ENCODE measurements at places on chromosomes 6 and 20. TPM values are rescaled to one million over a fixed set of nuclear protein-coding genes. Genes with fewer than 3 reads are reported as not detected.

GRCh38 chr20:47263465-47264084 is 92.9 kb downstream of the ZMYND8 start:
- H3K36me3 ChIP-seq = no peaks in the 10 kb centered on the region
- H3K27ac ChIP-seq = no peak overlapping the region
- no peaks in the 10 kb centered on the region for H3K4me1 ChIP-seq
- no peak for DNase-seq
- H3K4me3 ChIP-seq = no peak overlapping the region

GRCh38 chr6:29813809-29814208 is 13.8 kb upstream of the HLA-G start:
- no peaks in the 10 kb centered on the region for H3K27me3 ChIP-seq
- H3K36me3 ChIP-seq = no peaks in the 10 kb centered on the region
- no peak for DNase-seq
- H3K4me1 ChIP-seq = no peaks in the 10 kb centered on the region
- H3K4me3 ChIP-seq = no peak overlapping the region

GRCh38 chr6:163354761-163355425 is 59.6 kb upstream of the QKI start:
- H3K36me3 ChIP-seq = no peaks in the 10 kb centered on the region
- no peak for DNase-seq
- H3K27ac ChIP-seq = peak overlapping the region; percentile 7

- no peaks in the 10 kb centered on the region for H3K27me3 ChIP-seq
- peaks cover 2% of the 10 kb centered on the region for H3K36me3 ChIP-seq
- no peak overlapping the region for H3K4me3 ChIP-seq
- H3K27ac ChIP-seq = no peak overlapping the region
- no peak for DNase-seq
These were observed 503.4 kb downstream of the CD109 start for GRCh38 chr6:74199215-74199915.

- DNase-seq = no peak
- peaks cover 8% of the 10 kb centered on the region for H3K4me1 ChIP-seq
- no peak overlapping the region for H3K4me3 ChIP-seq
- H3K27ac ChIP-seq = no peak overlapping the region
- H3K36me3 ChIP-seq = no peaks in the 10 kb centered on the region
These were observed 183.9 kb downstream of the FOXA2 start for GRCh38 chr20:22400440-22400839.

Gene TNNC2
- not detected for total RNA-seq

Data from uterus (tissue), 4 donors.